ENCODE measurements at places on chromosomes 12 and 14.
A peak's percentile ranks its signal among the peaks of the same experiment; 100 is the strongest.

DNA sequence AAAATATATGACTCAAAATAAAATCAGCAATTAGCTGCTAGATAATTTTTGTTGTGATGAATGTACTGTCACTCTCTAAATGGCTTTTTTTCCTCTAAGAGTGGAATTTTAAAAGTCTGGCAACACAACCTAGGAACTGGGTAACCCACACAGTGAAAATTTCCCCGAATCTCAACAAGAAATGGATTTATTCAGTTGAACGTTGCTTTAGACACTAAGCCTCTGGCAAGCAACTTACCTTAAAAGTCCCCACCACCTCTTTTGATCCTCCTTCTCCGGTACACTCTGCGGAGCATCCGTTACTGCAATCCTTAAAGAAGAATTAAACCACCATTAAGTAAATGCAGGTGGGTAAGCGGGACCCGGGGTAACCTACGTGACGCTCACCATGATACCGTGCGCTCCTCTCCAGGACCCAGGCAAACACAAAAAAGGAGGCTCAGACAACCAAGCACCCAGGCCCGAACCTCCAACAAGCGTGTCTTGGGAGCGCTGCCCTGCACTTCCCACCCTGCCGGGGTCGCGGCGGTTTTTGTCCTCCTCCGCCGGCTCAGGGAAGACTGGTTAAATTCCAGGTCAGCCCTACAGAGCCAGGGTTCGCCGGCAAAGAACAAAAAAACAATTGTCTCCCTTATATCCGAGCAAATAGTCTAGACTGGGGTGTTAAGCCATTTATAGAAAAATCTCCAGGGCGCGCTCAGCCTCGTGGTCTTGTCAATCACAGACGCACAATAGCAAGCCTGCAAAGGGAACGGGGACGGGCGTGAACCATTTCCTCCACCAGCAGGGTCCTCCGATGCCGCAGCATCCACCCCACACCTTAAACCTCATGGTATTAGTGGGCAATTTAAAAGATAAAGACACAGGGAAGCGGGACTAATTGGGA is 47.1 kb downstream of the BCAT1 start:
- DNase-seq: no peak

DNA sequence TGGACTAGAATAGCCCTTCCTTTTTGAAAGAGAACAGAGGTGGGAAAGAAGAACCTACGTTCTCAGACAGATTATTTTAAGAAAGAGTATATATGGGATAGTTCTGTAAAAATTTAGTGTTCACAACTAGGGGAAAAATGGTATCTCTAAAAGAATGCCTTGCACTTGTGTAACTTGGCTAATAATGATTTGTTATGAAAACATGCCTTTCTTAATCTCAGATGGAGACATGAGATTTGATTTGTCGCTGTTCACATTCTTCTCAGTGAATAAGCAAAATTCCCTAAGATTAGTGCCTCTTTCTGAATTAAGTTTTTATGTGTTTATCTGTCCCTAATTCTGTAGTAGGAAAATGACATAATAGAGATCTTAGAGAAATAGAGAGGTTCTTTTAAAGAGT is 100.8 kb downstream of the USP15 start:
- no peak for DNase-seq

DNA sequence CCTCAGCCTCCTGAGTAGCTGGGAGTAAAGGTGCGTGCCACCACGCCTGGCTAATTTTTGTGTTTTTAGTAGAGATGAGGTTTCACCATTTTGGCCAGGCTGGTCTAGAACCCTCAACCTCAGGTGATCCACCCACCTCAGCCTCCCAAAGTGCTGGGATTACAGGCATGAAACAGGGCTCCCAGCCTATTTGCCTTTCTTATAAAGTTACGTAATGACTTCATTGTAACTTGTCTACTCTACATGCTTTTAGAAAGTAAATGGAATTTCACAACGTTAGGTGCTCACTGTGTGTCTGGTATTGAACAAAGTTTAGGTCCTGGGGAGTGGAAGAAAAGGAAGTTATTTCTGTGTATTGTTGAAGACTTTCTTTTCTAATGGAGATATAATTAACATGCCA is 12.5 kb downstream of the CFAP251 start:
- DNase-seq: no peak

DNA sequence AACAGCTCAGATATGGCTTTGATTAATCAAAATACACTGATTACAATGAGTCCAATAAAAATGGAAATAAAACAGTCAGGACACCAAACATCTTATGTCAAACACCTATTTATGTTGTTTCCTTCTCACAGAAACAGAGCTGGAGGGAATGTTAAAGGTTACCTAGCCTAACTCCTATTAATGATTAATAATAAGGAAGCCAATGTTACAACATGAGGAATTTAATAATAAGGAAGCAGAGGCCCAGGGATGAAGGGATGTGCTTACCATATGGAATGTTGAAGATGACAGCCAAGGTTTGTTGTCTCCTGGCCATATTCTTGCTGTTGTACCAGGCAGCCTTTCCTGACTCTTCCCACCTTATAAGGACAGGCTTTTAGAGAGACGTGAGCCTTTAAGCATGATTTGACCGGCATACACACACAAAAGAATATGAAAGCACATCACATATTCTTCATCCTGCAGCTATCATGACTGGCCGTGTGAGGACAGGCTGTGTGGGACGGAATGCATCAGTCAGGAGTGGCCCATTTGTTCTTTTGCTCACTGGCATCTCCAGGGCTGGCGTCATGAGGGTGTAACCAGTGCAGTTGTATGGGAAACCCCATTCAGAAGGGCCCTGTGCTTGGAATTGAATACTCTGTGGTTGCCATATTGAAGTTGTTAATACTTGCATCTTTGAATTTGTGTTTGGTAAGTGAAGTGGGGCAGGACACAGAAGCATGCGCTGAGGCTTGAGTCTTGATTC is 3.1 kb upstream of the GPRC5D start:
- no peak for DNase-seq

- DNase-seq: peak; percentile 17
Observed at GRCh38 chr14:100306998-100307765, 938 bp upstream of the SLC25A29 start.

- DNase-seq: peak; percentile 5
Observed at GRCh38 chr14:64212666-64213065, 81.5 kb downstream of the ESR2 start.

DNA sequence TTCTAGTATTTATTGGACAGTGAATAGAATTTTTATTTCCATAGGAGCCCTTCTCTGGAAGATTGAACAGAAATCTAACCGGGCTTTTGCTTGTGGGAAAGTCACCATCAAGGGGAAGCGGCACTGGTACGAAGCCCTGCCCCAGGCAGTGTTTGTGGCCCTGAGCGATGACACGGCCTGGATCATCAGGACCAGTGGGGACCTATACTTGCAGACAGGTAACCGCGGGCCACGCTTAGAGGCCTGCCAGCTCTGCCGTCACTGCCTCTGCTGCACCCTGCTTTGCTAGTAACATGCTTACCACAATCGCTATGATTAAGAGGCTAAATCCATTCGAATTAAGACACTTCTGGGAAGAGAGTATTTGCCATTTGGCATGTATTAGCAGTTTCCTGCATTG is 69.2 kb downstream of the ANKRD9 start:
- DNase-seq: no peak

- DNase-seq: no peak
Observed at GRCh38 chr14:101173698-101174521, 270.4 kb upstream of the RTL1 start.

DNA sequence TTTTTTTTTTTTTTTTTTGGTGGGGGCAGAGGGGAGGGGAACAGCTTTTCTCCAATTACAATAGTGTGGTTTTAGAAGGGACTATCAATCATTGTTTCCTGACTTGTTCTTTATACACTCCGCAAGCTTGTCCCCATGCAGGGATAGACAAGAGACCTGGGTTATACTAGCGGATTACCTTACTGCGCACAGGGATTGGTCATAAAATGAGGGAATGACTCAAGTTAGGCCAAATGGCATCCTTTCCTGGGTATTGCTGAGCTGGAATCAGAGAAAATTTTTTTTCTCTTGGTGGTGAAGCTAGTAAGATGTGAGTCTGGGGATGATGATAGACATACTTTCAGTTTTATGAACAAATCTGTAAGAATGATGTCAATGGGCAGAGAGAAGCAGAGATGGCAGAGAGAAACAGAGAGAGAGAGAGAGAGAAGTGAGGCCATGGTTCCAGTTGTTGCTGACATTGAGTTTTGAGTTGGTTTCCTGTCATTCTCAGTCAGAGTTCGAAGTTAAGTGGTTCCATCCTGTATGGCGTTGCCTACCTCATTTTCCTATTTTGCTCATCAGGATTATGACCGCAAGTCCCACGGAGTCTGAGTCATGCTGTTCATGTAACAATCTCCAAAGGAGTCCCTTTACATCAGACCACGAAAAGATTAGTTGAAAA is 59.1 kb upstream of the OTOGL start:
- peak; percentile 44 for DNase-seq

GRCh38 chr12:99611117-99611516 is 36.4 kb upstream of the GARIN6 start:
- DNase-seq: peak; percentile 43

DNA sequence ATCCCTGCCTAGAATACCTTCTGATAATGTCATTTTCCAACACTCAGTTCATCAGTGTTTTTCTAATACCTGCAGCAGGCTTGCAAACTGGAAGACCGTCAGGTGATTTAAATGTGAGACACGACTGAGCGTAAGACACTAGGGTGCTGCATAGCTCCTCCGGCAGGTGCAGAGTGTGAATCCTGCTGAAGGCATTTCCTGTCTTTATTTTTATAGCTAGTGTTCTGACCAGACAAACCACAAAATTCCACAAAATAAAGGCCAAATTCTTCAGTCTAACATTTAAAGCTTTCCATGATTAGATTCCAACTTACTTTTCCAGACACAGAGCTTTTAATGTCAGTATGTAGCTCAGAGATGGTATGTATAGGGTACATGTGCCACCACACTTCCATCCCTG is 70.7 kb downstream of the BBS10 start:
- peak; percentile 89 for DNase-seq

- no peak for DNase-seq
Observed at GRCh38 chr14:52395728-52396127, 81.6 kb downstream of the PTGER2 start.

DNA sequence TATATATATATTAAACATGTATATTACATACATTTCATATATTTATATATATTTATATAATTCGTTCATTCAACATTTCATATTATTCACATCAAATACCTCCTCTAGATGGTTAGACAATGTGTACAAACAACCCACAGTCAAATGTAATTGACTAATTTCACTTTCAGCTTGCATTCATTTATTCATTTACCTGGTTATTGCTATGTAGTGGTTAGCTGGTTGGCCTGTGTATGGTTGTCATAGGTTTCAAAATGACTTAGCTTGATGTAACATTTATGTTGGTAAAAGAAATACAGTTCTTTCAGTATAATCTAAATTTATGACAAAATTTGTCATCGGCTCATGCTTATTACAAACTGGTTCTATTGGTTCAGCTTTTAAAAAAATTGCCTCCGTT is 389 bp downstream of the OR4K13 start:
- no peak for DNase-seq

DNA sequence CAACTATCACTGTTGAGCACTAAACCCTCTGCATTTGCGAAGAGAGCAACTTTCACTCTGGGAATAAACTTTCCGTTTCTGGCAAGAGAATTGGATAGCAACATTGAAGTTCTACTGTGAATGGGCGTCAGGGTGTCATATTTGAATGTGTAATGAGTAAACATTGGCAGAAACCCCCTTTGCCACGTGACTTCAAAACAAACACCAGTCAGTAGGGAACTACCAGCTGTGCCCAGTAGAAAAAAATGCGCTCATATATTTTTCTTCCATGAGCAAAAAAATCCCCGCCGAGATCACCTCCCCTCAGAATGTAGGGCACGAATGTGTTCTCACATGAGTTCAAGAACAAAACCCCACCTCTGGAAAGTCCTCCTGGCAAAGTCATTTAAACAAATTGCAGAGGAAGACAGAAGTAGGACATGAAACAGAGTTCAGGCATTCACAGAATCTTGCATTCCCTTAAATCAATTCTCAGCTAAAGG is 80.6 kb downstream of the BTG1 start:
- peak; percentile 42 for DNase-seq

DNA sequence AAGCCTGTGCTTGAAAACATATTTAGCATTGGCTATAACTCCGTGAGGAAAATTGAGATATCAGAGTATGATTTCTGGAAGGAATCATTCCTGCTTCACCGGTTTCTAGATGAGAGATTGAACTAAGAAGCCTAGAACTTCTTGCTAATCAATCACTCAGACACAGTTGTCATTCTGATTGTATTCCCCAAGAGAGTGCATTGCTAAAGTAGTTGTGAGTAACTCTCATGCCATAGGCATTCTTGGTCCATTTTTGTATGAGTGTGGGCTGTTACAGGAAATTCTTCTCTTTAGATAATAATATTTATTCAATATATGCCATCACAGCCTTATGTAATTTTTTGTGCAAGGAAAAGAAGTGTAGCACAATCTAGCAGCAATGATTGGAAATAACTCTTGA is 893.3 kb upstream of the MDGA2 start:
- DNase-seq: peak; percentile 0

DNA sequence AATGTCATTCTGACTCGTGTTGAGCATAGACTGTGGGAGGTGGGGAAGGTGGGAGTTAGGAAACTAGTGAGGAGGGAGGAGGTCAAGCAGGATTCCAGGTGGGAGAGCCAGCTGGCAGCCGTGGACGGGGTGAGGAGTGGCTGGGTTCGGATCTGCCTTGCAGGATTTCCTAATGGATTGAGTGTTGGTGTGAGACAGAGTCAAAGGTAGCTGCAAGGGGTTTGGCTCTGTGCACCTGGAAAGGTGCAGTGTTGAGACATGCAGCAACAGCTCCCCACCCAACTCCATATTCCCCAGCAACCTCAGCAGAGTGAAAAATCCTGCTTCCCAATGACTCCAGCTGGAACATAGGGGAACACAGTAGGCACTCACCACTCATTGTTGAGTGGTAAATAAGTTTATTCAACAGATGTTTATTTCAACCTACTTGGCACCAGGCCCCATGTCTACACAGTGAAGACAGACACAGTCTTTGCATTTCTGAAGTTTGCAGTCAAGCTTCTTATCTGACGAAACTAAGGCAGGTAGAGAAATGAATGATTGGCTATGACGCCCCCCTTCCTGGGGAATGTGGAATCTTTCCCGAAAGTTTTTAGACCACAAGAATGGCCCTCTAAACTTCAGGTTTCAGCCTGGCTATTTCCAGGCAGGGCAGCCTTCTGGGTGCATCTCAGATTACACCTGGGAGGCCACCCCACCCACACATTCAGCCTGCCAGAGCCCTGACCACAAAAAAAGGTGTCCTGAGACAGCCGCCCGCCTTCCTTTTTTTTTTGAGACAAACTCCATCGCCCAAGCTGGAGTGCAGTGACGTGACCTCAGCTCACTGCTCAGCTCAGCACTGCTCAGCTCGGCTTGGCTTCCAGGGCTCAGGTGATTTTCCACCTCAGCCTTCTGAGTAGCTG is 37.9 kb upstream of the PLEKHG6 start:
- no peak for DNase-seq

DNA sequence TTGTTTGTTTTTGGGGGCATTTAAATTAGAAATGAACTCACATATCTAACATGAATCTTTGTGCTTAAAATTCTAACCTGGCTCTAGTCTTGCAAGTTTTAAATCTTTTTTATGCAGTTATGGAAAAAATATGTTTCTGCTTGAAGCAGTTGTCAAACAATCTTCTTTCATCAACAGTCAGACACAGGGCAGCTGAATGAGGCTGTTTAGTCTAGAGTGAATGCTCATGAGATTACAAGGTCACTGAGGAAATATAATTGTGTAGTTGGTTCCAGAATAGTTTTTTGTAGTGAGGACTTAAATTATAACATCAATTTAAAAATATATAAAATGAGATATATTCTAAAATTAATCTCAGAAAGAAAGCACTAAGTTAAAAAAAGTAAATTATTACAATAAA is 76.5 kb downstream of the TRMT5 start:
- no peak for DNase-seq

GRCh38 chr12:130705178-130705822 is 10.8 kb downstream of the RIMBP2 start:
- no peak for DNase-seq

GRCh38 chr14:90332271-90332584 is 487 bp upstream of the NRDE2 start:
- DNase-seq: no peak

All from fibroblast of skin of abdomen (primary cell).